NCI-H345 (cell line): ENCODE measurements at places on chromosomes 13 and 19.

- no peak for DNase-seq
These were observed 34.5 kb upstream of the UQCRFS1 start for GRCh38 chr19:29247471-29247870.

DNA sequence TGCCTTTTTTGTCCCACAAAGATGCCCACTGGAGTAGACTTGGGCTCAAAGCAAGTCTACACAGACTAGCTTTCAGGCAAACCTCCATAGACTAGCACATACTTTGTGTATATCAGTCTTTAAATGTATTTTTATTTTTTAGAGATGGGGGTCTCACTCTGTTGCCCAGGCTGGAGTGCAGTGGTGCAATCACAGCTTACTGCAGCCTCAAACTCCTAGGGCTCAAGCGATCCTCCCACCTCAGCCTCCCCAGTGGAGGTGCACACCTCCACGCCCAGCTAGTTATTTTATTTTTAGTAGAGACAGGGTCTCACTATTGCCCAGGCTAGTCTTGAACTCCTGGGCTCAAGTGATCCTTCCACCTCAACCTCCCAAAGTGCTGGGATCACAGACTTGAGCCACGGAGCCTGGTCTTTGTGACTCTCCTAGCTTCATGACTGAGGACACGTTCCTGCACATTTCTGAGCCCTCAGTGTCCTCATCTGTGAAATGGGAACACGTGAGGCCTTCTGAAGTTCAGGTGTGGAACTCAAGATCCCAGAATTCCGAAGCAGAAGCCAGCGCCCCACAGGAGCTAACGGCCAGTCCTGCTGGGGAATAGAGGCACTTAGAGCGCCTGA, 5.1 kb upstream of the TPM4 start:
- no peak for DNase-seq

DNA sequence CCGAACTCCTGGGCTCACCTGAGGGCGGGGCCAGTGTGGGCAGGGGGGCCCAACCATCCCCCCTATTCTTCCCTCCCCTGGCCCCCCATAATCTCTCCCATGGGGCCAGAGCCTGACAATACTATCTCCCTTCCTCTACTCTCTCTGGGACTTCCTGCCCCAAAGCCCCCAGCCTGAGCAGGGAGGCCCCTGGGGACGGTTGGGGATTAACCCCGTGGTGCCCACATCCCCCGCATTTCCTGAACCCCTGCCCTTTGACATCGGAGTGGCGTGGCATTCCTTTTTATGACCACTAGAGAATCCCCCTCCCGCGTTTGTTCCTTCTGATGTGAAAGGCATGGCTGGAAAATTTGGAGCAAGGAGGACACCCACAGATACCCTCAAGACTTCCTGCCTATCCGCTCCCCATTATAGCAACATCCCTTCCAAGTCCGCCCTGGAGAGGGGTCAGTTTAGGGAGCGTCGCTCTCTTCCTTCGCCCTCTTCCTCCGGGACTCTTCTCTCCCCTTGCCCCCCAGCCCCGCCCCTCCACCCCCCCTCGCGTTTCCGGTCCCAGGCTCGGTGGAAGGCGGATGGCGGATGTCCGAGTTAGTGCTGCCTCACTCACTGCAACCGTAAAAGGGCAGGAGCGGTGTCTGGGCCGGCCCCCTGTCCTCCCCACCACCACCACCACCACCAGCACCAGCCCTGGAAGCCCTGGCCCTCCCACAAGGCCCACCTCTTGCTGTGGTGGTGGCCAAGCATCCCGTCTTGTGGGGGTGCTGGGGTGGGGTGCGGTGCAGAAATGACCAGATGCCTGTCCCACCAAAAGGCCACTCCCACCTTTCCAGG, 1.8 kb downstream of the VASP start:
- no peak for DNase-seq

DNA sequence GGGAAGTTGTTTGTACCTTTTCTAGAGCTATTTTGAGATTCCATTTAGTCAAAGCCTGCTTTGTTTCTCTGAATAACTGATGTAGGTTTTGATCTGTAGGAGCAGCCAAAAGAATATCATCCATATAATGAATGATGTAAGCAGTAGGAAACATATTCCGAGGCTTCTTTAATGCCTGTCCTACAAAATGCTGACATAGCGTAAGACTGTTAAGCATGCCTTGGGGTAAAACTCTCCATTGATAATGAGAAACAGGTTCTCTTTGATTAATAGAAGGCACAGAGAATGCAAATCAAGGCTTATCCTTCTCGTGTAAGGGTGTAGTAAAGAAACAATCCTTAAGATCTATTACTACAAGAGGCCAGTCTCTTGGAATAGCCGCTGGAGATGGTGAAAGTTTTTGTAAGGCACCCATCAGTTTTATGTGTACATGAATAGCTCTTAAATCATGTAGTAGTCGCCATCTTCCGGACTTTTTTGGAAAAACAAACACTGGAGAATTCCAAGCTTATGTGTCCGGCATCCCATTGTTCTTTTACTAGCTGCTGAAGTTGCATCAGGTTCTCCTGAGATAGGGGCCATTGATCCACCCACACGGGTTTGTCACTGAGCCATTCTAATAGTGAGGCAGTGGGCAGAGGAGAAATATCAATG, 13.5 kb downstream of the FPR3 start:
- DNase-seq: no peak

DNA sequence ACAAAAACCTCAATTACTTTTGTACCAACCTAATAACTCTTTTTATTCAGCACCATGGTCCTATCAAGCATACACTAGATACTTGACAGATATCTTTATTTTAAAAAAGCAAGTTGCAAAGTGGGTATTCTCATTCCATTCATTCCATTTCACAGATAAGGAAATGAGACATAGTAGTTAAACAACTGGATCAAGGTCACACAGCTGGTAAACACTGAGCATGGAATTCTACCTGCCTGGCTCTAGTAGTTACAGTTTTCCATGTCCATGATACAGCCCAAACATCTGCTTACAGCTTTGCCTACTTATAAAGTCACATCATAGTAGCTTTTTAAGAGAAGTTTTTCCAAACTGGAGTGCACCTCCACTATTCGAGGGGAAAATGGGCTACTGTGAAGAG, 57.1 kb upstream of the SERTM1 start:
- no peak for DNase-seq

- no peak for DNase-seq
These were observed 3.0 kb downstream of the IRS2 start for GRCh38 chr13:109783447-109783814.

DNA sequence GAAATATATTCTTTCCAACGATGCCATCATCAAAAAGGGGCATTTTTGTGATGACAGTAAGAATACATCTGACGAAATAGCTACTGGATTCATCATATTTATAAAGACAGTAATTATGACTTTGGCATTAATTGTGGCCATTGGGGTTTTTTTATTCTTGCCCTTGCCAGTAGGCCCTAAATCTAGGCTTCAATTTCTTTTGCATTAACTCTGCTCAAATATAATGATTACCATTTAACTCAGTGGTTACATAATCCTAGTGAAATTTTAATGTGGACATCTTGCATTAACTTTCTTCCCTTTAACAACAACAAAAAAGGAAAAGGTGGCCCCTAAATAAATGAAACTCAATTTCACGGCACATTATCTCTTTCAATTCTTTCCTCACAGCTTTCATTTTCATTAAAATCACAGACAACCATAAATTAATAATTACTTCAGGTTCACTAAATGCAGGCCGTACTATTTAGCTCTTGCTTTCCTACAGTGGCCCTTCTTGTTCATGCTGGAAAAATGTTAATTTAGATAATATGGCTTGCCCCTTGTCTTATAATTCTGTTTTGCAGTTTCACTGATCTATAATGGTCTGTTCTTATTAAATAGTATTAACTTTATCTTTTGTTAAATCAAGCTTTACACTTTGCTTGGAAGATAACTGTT, 615.6 kb downstream of the DACH1 start:
- DNase-seq: no peak

- no peak for DNase-seq
These were observed 27.5 kb downstream of the MICU2 start for GRCh38 chr13:21576426-21576825.

DNA sequence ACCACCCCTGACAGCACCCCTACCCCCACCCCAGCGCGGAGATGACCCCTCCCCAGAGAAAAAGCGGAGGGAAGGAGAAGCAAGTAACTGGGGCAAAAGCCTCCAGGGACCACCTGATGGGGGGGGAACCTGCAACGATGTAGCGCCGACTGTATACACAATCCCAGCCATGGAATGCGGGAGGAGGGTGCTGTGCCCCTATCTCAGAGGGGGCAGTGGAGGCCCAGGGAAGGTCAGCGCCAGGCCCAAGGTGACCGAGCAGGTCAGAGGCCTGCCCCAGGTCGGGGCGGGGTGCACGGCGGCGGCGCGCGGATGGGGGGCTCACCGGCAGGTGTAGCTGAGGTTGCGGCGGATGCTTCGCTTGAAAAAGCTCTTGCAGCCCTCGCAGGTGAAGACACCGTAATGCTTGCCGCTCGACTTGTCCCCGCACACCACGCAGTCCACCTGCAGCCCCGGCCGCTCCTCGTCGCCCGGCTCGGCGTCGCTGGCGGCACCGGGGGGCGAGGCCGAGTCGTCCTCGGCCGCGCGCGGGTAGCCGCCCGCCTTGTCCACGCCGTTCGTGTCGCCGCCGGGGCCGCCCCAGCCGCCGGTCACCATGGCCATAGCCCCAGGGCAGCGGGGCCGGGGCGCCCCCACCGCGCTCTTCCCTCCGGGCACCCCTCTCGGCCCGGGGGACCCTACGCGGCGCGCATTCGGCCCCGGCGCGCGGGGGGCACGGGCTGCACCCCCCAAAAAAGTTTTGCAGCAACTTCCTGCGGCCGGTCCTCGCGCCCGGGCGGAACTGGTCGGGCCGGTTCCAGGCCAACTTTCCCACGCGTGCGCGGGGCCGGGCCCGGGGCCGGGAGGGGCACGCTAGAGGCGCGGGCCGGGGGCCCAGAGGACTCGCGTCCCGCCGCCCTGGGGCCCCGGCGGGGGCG, 843 bp downstream of the NR2F6 start:
- no peak for DNase-seq

- DNase-seq: no peak
These were observed 194.4 kb downstream of the GGACT start for GRCh38 chr13:100394005-100394695.

GRCh38 chr19:2678044-2678671, 24.3 kb downstream of the GNG7 start:
- DNase-seq: no peak

GRCh38 chr13:23469951-23470421, 36.5 kb upstream of the SACS start:
- DNase-seq: no peak

DNA sequence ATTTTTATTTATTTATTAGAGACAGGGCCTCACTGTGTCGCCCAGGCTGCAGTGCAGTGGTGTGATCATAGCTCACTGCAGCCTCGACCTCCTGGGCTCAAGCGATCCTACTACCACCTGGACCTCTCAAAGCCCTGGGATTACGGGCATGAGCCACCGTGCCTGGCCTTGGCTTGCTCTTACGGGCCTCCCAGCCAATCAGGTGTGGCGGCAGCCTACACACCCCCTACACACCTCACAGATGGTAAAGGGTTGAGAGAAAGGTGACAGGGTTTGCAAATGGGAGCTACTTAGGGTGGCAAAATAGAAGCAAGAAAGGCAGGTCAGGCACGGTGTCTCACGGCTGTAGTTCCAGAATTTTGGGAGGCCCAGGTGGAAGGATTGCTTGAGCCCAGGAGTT, 1.0 kb upstream of the ZBTB32 start:
- DNase-seq: peak; percentile 53

DNA sequence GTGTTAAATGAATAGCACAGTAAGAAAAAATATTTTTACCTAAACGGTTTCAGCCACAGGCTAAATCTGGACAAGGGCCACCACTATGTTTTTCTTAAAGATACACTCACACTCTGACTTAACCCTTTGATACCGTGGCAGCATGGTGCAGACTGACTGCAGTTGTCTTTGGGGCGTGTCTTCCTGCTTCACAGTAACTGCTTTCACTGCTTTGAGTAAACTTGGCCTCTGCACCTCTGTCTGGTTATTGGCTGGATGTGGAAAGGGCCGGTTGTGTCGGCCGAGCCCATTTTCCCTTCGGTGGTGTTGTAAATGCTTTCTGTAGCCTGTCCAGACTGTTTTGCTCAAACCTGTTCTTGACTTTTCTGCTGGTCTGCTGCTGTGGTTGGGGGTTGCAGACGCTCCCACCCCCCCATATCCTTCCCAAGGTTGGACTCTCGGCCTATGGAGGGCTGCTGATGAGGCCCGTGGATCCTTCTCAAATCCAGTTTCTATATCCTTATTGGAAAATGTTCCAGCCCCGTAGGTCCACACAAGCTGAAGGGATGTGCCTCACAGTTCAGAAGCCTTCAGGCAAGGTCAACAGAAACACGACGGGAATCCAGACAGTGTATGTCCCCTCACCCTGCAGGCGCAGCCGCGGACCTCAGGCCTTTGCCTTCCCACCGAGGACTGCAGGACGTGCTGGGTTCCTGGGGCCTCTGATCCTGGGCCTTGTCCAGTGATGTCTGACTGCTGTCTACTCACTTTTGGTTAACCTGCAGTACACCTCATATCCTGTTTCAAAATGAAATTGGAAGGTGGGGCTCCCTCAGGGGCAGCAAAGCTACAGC, 90.2 kb upstream of the RNF113B start:
- DNase-seq: no peak

DNA sequence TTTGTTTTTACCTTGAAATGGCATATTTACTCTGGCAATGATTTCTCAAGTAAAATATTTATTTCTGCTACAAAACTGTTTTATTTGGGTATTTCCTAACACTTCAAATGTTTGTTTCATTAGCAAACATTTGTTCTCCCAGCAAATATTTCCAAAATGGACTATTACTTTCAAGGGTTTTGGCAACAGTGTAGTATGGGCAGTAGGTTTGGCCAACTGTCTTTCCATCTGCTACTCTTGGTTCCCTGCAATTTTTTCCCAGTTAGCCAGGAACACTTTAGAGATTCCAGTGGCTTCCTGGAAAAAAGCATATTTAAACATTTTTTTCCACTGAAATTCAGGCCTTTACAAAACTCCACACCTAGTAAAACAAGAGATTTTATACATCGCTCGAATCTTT, 466.6 kb downstream of the SLITRK6 start:
- no peak for DNase-seq

GRCh38 chr19:8585894-8586750, 8.9 kb upstream of the MYO1F start:
- DNase-seq: peak; percentile 25

- DNase-seq: no peak
These were observed 119.7 kb downstream of the IRS2 start for GRCh38 chr13:109666656-109667055.

GRCh38 chr13:70668293-70668692, 560.0 kb upstream of the KLHL1 start:
- no peak for DNase-seq

DNA sequence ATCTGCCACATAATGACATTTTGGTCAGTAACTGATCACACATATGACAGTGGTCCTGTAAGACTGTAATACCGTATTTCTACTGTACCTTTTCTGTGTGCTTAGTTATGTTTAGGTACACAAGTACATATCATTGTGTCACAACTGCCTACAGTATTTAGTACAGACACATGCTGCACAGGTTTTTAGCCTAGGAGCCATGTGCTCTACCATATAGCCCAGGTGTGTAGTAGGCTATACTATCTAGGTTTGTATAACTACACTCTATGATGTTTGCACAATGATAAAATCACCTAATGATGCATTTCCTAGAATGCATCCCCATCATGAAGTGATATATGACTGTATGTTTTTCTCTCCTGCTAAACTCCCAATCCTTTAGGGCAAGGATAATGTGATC, 61.2 kb upstream of the MIR17HG start:
- DNase-seq: no peak

- DNase-seq: no peak
These were observed 4.6 kb upstream of the SSBP4 start for GRCh38 chr19:18414504-18415177.

- DNase-seq: no peak
These were observed 29.4 kb downstream of the DNM2 start for GRCh38 chr19:10747271-10747670.
